ENCODE measurements at places on chromosomes 7 and 10. TPM values are rescaled to one million over a fixed set of nuclear protein-coding genes. Genes with fewer than 3 reads are reported as not detected.
A peak's percentile ranks its signal among the peaks of the same experiment; 100 is the strongest.

DNA sequence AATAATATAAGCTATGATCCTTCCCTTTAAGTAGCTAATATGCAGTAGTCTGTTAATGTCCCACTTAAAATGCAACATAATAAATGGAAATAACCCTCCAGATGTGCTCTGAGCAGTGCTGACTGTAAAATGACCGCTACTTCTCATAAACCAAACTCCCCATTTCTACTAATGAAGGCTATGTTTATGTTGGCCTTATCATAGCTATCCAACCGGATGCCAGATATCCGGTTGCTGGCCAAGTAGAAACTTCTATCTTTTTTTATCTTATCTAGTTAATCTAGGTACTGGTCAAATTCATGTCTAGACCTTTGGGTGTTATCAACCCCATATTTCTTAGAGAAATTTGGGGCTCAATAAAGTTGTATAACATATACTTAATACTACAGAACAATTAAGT lies 56.6 kb downstream of the CHRM2 start:
- H3K36me3 ChIP-seq, result no peaks in the 10 kb centered on the region
- no peak overlapping the region for H3K27ac ChIP-seq
- no peaks in the 10 kb centered on the region for H3K4me1 ChIP-seq
- no peaks in the 10 kb centered on the region for H3K27me3 ChIP-seq
- no peak overlapping the region for H3K4me3 ChIP-seq

- no peaks in the 10 kb centered on the region for H3K4me1 ChIP-seq
- H3K27me3 ChIP-seq, result no peaks in the 10 kb centered on the region
- H3K36me3 ChIP-seq, result peaks cover 5% of the 10 kb centered on the region
- no peak overlapping the region for H3K27ac ChIP-seq
- no peak overlapping the region for H3K4me3 ChIP-seq
Measured at GRCh38 chr10:73226663-73227062, 20.4 kb downstream of the DNAJC9 start.

- no peaks in the 10 kb centered on the region for H3K36me3 ChIP-seq
- H3K27ac ChIP-seq, result no peak overlapping the region
- no peaks in the 10 kb centered on the region for H3K27me3 ChIP-seq
Measured at GRCh38 chr10:44774676-44775401, 136.3 kb upstream of the TMEM72 start.

- H3K27me3 ChIP-seq, result no peaks in the 10 kb centered on the region
- H3K27ac ChIP-seq, result no peak overlapping the region
- peaks cover 11% of the 10 kb centered on the region for H3K36me3 ChIP-seq
- no peak for DNase-seq
Measured at GRCh38 chr7:23121165-23121564, 15.6 kb downstream of the KLHL7 start.

GRCh38 chr10:112883360-112884178 lies 66.5 kb upstream of the TCF7L2 start:
- H3K27ac ChIP-seq, result no peak overlapping the region
- no peaks in the 10 kb centered on the region for H3K27me3 ChIP-seq
- H3K4me3 ChIP-seq, result peak overlapping the region; percentile 28
- no peak for DNase-seq
- H3K36me3 ChIP-seq, result no peaks in the 10 kb centered on the region

DNA sequence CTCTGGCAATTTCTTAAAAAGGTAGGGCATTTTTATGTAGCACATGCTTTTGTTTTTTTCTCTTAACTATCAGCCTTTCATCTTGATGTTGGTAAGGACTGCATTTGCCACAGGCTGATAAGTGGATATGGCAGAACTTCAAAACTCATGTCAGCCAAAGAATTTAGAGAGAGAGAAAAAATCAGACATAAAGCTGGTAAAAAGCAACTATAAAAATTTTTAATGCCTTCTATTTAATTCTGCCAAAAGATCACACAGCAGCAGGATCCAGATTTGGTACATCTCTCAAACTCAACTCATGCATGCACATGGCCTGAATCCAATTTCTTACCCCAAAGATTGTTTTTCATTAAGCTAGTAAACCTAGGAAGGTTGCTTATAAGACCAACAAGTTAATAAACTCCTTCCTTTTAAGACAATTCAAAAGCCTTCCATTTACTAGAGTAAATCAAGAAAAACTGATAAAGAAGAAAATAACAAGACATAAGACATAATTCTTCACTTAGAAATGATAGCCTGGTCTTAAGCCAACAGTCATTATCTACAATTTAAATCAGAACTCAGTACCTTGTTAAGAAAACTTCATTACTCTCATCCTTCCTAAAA lies 69.3 kb downstream of the GLI3 start:
- no peaks in the 10 kb centered on the region for H3K4me1 ChIP-seq
- DNase-seq, result no peak
- H3K27ac ChIP-seq, result no peak overlapping the region
- H3K27me3 ChIP-seq, result no peaks in the 10 kb centered on the region
- no peaks in the 10 kb centered on the region for H3K36me3 ChIP-seq

DNA sequence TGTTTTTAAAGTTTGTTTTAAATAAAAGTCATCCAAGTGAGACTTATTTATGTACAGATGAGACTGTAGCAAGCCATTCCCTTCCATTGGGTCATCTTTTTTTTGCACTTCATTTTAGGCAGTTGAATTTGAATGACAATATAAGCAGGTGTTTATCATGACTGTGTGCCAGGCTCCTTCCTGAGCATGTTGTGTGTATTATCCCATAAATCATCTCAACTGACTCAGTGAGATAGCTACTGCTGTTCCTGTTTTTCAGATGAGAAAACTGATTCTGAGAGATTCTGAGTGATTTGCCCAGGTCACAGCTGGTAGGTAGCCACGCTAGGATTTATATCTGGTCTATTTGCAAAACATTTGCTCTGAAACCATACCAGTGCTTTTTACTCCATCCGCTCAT lies 11.7 kb downstream of the TMEM254 start:
- no peak overlapping the region for H3K4me3 ChIP-seq
- H3K36me3 ChIP-seq, result peaks cover 10% of the 10 kb centered on the region
- no peaks in the 10 kb centered on the region for H3K27me3 ChIP-seq
- DNase-seq, result no peak
- no peak overlapping the region for H3K27ac ChIP-seq
- H3K4me1 ChIP-seq, result no peaks in the 10 kb centered on the region

- H3K36me3 ChIP-seq, result no peaks in the 10 kb centered on the region
- no peak overlapping the region for H3K27ac ChIP-seq
Measured at GRCh38 chr7:94188350-94188749, 184.2 kb upstream of the BET1 start.

DNA sequence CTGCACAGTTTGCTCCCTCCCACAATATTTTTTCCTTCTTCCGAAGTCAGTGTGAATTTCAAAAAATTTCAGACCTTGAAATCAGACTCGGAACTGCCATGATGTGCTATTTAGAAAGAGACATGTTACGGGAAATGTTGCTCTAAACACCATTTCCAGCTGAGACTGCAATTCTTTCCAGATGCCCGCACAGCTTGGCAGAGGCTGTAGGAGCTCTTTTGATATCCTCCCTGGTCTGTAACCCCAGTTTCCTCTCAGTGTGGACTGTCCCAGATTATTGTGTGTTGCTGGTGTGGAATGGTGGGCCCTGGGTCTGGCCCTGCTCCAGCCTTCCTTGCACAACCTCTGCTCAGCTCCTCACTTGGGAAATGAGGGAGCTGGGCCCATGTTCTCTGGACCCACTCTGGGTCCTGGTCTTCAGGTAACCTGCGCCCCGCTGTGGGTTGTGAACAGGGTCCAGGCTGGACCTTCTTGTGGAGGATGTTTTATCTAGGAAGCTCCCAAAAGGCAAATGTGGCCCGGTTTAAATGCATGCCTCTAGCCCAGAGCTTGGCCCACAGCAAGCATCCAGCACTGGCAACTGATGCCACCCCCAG lies 172.8 kb upstream of the CXCL12 start:
- no peak for DNase-seq
- no peaks in the 10 kb centered on the region for H3K4me1 ChIP-seq
- H3K4me3 ChIP-seq, result no peak overlapping the region
- H3K36me3 ChIP-seq, result no peaks in the 10 kb centered on the region

DNA sequence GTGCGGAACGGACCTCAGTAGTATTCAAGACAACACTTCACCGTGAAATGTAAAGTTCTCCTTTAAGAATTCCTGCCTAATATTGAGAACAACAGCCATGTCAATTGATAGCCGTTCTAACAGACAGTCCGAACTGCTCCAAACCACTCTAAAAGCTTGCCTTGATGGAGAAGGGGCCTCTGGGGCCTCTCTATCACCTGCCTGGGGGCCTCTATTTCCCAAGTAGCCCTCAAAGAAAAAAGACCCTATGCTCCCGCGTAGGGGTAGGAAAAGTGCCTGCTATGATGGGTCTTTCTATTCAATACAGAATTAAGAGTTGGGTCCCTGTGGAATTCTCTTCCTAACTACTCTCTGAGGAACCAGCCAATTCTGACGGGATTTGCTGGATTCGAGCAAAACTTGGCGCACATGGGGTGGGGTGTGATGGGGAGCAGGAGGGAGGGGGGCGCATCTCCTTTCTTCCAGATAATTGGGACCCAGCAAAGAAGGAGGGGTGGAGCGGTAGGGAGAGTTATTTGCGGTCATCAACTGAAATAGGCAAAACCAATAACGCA lies 8.3 kb upstream of the DLX6 start:
- H3K4me3 ChIP-seq, result no peak overlapping the region
- no peaks in the 10 kb centered on the region for H3K36me3 ChIP-seq
- peaks cover 100% of the 10 kb centered on the region for H3K27me3 ChIP-seq
- no peak overlapping the region for H3K27ac ChIP-seq
- H3K4me1 ChIP-seq, result no peaks in the 10 kb centered on the region
- no peak for DNase-seq

GRCh38 chr7:6636741-6637543 lies at the start of gene ZNF316:
TSS of gene ZNF316 (plus strand) at chr7:6637318. CDS start at chr7:6642410, 5,092 bp downstream.
- H3K4me3 ChIP-seq, result peak within 1 kb of the TSS; percentile 79
- no peaks in the 10 kb centered on the region for H3K27me3 ChIP-seq
- DNase-seq, result no peak

DNA sequence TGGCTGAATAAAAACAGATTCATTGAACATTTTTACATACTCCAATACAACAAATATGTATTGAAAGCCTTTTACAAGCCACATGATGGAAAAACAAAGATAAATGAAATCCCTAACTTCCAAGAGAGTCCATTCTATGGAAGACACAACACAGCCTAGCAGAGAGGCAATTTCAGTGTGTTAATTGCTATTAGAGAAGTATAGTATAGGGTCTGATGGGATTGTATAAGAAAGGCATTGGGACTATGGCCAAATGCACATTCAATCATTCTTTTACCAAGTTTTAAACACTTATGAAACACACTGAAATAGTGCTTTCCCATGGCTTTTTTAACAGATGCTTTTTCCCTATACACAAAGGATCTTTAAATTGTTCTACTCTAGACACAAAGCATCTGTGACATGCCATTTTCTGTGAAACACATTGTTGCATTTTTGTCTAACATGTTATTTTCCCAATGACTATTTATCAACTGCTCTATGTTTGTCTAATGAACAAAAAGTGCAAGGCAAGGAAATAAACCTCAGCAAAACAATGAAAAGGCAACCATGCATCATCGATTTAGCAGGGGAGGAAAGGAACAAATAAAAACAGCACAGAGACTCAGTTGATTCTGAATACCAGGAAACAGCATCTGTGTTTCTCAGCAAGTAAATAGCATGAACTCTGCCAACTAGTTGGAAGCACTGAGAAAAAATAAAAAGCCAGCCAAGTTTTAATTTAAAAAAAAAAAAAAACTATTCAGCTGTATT lies 42.4 kb upstream of the PHYHIPL start:
- peak overlapping the region; percentile 62 for H3K27ac ChIP-seq
- H3K4me3 ChIP-seq, result no peak overlapping the region
- no peaks in the 10 kb centered on the region for H3K36me3 ChIP-seq
- no peak for DNase-seq
- no peaks in the 10 kb centered on the region for H3K27me3 ChIP-seq

- H3K27ac ChIP-seq, result no peak overlapping the region
- DNase-seq, result peak; percentile 84
- no peak overlapping the region for H3K4me3 ChIP-seq
- no peaks in the 10 kb centered on the region for H3K27me3 ChIP-seq
Measured at GRCh38 chr10:68897336-68897741, 3.8 kb upstream of the DDX50 start.

GRCh38 chr10:86862373-86862772 lies 95.0 kb downstream of the MMRN2 start:
- peak overlapping the region; percentile 9 for H3K27ac ChIP-seq
- H3K27me3 ChIP-seq, result no peaks in the 10 kb centered on the region
- peak; percentile 70 for DNase-seq
- H3K4me1 ChIP-seq, result peaks cover 18% of the 10 kb centered on the region
- peak overlapping the region; percentile 5 for H3K4me3 ChIP-seq
- H3K36me3 ChIP-seq, result peaks cover 25% of the 10 kb centered on the region

DNA sequence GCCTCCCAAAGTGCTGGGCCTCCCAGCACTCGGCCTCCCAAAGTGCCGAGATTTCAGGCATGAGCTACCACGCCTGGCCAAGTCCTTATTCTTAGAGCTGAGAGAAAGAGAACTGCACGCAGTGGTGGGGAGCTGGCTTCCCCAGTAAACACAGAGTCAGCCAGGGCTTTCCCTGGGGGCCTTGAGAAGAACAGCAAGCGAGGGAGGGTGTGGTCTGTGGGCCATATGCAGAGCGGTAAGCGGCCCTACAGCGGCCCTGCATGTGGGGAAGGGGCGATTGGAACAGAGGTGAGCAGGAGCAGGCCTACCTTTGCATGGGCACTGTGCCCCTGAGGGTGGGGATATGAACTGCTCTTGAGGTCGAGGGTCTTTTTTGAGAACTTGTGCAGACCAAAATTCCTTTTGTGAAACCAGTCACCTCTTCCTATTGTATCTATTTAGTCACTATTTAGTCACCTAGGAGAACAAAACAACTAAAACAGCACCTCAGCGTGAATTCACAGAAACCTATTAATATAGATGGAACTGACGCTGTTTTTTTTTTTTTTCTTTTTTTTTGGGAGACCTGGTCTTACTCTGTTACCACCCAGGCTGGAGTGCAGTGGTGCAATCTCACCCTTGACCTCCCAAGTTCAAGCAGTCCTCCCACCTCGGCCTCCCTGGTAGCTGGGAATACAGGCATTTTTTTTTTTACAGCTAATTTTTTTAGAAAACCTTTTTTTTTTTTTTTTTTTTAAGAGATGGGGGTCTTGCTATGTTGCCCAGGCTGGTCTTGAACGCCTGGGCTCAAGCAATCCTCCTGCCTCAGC lies 36.9 kb upstream of the SH2D4B start:
- H3K27ac ChIP-seq, result no peak overlapping the region
- peaks cover 29% of the 10 kb centered on the region for H3K36me3 ChIP-seq
- peaks cover 21% of the 10 kb centered on the region for H3K4me1 ChIP-seq
- no peak overlapping the region for H3K4me3 ChIP-seq

DNA sequence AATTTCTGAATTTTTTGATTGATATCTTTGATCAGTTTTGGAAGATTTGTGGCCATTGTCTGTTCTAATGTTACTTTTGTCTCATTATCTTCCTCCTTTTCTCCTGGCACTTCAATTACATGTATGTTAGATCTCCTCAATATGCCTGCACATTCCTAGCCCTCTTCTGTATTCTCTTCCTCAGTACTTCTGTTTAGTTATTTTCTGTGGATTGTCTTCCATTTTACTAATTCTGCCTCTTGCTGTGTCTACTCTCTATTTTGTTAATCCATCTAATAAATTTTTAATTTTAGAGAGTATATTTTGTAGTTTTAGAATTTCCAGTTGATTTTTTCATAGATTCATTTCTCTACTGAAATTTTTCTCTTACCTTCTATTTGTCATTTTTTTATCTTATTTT lies 137.1 kb downstream of the INSYN2A start:
- peaks cover 60% of the 10 kb centered on the region for H3K36me3 ChIP-seq
- no peak for DNase-seq
- no peaks in the 10 kb centered on the region for H3K4me1 ChIP-seq
- no peak overlapping the region for H3K27ac ChIP-seq
- no peaks in the 10 kb centered on the region for H3K27me3 ChIP-seq

- peaks cover 6% of the 10 kb centered on the region for H3K4me1 ChIP-seq
- no peak overlapping the region for H3K27ac ChIP-seq
- no peak for DNase-seq
- H3K36me3 ChIP-seq, result peaks cover 22% of the 10 kb centered on the region
- H3K27me3 ChIP-seq, result no peaks in the 10 kb centered on the region
Measured at GRCh38 chr7:22589641-22590201, 89.7 kb upstream of the STEAP1B start.

Gene SPDYE2
- total RNA-seq, result not detected

Gene HUS1
- 38.6 TPM for total RNA-seq

Gene ANKRD2
- total RNA-seq, result not detected

Gene RAMP3
- total RNA-seq, result not detected
